ENCODE measurements at places on chromosomes 1 and 21.

- no peak for DNase-seq
Measured at GRCh38 chr1:94327001-94327690, 89.8 kb upstream of the ARHGAP29 start.

- DNase-seq = no peak
Measured at GRCh38 chr1:100152271-100152670, 19.3 kb downstream of the TRMT13 start.

GRCh38 chr21:37363936-37364335 is 2.6 kb upstream of the DYRK1A start:
- DNase-seq = no peak

GRCh38 chr1:2124446-2125198 is 70.0 kb downstream of the FAAP20 start:
- no peak for DNase-seq

DNA sequence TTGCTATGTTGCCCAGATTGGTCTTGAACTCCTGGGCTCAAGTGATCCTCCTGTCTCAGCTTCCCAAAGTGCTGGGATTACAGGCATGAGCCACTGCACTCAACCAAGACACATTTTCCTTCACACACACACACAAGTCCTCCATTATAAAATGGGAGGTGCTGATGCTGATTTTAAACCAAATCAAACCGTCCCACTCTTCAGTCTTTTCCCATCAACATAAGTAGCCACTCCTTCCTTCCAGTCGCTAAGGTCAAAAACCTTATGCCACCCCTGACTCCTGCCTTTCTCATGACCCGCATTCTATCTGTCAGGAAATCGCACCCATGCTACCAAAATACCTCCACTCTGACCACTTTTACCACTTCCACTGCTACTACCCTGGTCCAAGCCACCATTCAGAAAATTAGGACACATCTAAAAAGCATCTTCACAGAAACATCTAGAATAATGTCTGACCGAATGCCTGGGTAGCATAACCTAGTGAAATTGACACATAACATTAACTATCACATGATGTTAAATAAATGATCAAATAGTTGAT is 28.0 kb upstream of the IFNGR2 start:
- no peak for DNase-seq

GRCh38 chr1:172450524-172450885 is 6.6 kb upstream of the PIGC start:
- DNase-seq = no peak

GRCh38 chr1:40838980-40839942 is 22.9 kb downstream of the CITED4 start:
- DNase-seq = no peak

GRCh38 chr21:35088319-35088771 is 39.2 kb upstream of the RUNX1 start:
- no peak for DNase-seq

GRCh38 chr1:173064011-173064410 is 13.3 kb upstream of the TNFSF18 start:
- DNase-seq = no peak

Data from Kasumi-1 (cell line).